Stimulated activated CD4-positive, alpha-beta T cell treated with anti-CD3 and anti-CD28 coated beads, Interleukin-2, amount 100 ng/mL, for 24 hours (primary cell): ENCODE measurements at places on chromosomes 12 and 14.

DNA sequence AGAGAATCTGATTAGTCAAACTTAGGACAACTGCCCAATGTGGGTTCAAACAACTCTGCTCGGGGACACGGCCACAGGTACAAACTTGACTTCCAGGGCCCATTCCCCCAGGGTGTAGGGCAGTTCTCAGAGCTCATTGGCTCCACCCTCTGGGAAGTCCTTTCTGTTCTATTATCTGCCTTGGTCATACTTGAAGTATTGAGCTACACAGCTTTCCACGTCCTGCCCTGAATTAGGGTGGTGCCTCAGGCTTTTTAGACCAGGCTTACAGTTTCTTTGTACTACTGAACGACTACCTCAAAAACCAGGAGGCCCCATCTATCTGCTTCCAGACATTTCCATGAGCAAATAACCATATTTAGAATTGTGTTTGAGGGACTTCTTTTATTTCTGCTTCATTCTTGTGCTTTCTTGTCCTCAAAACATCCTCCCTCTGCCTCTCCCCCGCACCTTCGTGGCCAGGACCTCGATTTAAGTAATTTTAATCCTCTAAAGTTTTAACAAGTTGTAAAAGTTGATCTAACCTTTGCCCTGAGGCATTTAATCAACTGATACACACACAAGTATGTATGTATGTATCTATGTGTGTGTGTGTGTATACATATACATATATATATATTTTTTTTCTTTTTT, 281.7 kb upstream of the AMIGO2 start:
- peak; percentile 54 for DNase-seq

GRCh38 chr12:108340037-108340436, 926 bp upstream of the CMKLR1 start:
- DNase-seq = no peak

DNA sequence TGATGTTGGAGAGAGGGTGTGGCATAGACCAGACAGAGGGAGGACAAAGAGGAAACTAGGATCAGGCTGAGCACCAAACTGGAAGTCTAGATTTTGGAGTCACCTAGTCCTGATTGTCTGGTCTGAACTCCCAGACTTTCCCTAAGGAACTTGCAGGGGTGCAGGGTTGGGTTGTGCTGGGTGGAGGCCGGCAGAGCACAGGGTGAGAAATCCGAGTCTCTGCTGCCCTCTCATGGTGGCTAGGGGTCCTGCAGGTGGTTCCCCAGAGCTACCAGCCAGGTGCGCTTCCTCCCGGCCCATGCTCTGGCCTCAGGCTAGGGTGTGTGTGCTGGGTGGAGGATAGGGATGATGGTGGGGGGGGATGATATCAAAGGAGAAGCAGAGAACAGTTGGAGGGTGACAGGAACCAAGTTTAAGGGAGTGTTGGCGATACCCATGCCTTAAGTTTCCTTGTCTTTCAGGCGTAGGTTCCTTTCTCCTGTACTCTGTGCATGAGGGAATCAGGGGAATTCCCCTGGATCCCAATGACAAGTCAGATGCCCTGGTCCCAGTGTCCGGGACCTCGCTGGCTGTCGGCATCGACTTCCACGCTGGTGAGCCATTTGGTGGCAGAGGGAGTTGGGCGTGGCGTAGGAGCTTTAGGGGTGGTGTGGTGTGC, 33.5 kb upstream of the NXPH4 start:
- peak; percentile 88 for DNase-seq

- no peak for DNase-seq
Measured at GRCh38 chr12:70876952-70877351, 43.6 kb downstream of the PTPRR start.

DNA sequence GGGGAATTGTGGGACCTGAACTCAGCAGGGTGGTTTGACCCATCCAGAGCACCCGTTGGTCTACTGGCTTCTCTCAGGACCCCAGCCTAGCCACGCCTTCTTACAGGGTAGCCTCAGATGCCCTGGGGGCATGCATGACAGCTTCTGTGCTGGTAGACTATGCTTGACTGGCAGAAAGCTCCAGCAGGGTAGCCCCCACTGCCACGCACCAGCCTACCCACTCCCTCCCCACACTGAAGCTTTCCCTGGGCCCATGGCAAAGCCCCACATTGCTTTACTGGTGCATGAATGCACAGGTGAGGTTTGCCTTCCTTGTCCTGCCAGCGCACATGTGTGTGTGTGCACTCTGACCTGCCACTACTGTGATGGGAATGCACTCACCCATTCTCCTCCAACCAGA, 772.2 kb downstream of the LRFN5 start:
- DNase-seq = no peak
